CD4-positive, alpha-beta T cell treated with Interleukin-6 at 100 ng/mL for 8 hours (primary cell): ENCODE measurements at places on chromosomes 4 and X.

DNA sequence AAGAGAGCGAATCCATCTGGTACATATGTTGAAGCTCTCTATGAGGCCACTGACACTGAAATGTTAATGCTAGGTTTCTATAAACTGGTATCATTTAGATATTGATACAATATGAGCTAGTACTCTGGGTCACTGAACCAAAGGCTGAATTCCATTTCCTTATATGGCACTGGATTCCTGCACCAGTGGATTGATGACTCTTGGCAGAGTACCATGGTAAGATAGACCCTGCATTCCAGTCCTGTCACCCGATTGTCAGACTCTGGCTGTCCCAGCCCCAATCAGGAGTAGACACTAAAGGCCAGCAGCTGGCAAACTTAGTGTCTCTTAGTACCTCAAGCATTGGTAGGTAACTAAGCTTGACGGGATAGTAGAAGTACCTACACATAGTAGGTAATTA is 44.0 kb upstream of the EOLA2 start:
- DNase-seq, result no peak

DNA sequence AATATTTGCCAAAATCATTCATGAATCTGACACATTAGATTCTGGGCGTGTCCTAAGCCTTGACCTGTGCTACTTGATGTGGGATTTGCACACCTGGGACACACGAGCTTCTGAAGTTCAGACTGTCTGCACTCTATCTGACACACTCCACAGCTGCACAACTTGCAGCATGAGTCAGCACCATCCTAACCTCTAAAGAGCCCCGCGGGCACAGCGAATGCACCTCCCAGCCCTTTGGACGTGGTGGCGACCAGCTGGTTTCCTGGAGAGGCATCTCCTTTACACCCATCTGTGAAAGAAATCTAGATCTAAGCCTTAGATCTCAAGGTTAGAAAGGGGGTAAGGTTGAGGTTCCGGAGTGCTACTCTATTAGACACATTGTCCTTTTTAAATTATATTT is 69.2 kb downstream of the SORBS2 start:
- no peak for DNase-seq

- DNase-seq, result no peak
Measured at GRCh38 chr4:119031218-119031617, 104.4 kb upstream of the MYOZ2 start.

DNA sequence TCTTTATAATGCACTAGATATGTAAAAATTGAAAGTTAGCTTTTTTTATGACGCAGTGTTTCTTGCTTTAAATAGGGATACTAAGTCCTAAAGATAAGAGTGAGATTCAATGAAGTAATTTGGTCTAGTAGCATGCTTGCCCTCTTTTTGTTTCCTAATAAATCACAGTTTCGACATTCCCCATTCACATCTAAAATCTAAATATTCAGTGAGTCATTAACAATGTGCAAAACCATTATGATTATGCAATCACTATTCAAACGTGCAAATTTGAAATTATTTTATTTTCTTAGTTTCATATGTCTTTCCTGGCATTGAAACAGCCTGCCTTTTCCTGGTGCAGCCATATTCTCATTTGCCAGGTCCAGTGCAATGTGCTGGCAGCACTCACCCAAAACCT is 1350.5 kb upstream of the PABPC4L start:
- DNase-seq, result no peak

- no peak for DNase-seq
Measured at GRCh38 chr4:90113881-90114457, 13.2 kb upstream of the CCSER1 start.

GRCh38 chr4:2178986-2179385 is 62.9 kb downstream of the HAUS3 start:
- DNase-seq, result no peak

DNA sequence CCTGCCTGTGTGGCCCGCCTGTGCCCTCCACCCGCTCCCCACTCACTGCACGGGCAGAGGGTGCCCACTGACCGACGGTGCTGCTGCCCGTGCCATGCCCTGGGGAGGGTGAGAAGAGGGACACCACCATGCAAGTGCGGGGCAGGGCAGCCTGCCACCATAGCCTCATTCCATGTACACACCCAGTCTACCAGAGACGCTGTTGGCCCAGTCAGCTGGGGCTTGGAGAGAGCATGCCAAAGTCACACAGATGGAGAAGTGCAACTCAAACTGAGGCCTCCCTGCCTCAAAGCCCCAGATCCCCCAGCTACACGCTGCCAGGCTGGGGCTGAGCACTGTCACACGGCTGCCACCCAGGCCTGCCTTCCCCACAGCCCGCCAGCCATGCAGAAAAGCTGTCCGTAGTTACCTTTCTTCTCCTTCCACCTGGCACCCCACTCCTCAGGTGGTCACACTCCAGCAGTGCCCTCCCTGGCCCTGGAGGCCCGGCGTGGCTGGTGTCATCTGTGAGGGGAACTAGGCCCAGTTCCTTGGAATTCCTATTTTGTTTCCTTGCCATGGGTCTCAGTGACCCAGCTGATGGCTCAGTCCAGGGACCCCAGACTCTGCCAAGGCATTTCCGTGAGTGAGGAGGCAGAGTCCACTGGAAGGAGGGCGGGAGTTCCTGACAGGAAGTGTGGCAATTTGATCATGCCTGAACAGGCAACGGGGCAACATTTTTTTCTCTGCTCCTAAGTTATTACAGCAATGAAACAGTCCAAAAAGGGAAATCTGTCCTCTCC is at the start of gene SLC2A9:
TSS of gene SLC2A9 (minus strand) at position 627 of the 782 bp plus-strand sequence. CDS start at position 559, 68 bp downstream.
- DNase-seq, result no peak

DNA sequence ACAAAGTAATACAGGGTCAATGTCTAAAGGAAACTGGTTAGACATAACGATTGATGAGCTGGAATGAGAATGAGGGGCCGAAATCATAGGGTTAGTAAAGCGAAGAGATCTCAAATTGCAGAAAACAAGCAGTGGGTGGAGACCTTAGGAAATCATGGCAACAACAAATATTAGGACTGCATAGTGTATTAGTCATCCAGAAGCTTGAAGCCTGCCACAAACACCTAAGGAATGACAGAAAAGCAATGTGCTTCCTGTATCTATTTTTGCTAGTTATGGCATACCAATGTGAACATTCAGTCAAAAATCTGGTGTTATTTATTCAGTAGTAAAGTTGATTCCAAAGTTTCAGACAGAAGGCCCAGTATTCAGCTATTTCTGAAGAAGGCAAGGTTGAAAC is 410.9 kb upstream of the CT83 start:
- DNase-seq, result no peak

DNA sequence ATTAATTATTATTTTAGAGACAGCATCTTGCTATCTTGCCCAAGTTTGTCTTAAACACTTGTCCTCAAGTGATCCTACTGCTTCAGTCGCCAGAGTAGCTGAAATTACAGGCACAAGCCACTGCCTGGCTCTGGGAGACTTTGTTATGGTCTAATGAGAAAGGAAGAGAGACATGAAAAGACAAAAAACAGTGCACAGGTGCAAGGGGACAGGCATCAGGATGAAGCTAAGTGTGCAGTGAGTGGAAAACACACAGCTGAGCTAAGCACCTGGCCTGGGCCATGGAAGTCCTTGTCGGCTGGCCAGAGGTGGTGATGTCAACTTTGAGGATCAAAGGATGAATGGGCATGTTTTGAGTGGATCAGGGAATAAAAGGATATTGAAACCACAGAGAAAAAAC is 102.7 kb downstream of the HS3ST1 start:
- DNase-seq, result no peak

GRCh38 chr4:17758485-17758884 is 22.9 kb downstream of the FAM184B start:
- DNase-seq, result no peak

DNA sequence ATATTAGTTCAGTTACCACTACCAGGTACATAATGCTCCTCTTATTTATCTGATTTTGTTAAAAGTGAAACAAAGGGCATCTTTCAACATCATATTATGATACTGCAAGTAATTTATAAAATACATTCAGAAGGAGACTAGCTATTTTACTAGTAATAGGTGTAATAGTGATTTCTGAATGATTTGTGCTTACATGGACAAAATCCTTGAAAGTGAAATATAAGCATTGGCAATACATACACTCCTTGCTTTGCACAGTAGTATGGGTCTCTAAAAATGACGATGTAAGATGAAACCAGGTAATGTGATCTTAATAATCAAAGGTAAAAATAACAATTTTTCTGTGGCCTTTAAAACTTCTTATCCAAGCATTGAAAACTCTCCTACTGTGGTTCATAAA is 17.5 kb downstream of the MTHFD2L start:
- no peak for DNase-seq

DNA sequence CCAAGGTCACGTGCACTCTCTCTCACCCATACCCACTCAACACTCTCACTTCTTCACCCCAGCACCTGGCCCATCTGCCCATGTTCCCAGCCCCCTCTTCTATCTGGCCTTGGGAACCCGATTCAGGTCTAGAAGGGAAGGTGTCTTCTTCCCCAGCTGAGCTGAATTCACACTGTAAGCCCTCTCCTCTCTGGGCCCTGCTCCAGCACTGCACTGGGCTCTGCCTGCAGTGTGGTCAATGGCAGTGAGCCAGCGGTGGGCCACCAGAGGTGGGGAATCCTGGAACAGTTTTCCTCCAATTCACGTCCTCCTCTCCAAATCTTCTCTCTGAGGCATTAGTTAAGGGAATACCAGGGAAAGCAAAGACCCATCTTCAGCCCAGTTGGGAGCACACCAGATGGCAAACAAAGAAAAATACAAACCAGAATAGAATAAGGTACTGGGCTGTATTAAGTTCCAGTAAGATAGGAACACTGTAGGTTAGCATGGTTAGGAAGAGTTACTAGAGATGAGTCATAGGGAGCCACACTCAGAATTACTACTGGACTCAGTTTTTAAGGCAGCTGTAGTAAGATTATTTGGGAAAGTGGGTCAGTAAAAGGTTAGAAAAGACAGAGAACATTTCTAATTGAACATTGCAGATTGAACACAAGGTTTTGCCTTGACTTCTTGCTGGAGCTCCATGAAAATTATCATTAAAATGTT is 5.0 kb downstream of the AWAT2 start:
- DNase-seq, result no peak

GRCh38 chr4:76943790-76944189 is 5.8 kb upstream of the SEPTIN11 start:
- no peak for DNase-seq

GRCh38 chr4:8451440-8452182 is 11.0 kb downstream of the TRMT44 start:
- no peak for DNase-seq

DNA sequence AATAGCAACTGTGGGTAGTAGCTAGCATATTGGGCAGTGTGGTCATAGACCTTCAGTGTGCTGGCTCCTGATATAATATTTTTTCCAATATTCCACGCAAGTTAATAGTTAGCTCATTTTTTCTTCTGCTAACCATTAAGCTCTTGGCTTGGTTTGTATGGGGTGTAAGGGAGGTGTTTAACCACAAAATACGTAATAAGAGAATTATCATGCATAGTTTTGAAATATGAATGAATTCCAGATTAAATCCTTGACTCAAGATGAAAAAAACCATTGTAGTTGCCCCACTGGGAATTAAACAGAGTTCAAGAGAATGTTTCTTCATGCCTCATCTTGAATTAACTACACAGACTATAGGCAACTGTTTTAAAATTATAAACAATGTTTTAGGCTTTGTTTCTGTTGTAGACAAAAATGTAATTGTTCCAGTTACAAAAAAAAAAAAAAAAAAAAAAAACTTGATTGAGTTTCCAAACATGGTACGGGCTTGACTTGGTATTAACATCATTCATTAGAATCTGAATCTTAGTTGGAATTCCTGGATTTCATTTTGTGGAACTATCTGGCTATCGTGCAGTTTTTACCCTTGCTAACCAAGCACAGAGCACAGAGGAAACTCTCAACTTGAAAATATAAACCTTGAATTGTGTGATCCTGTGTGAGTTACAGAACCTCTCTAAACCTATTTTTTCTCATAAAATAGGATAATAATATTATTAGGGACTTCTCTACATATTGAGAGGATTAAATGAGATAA is 28.4 kb downstream of the CXCL1 start:
- DNase-seq, result no peak
